ENCODE measurements at places on chromosomes 3 and 15.

GRCh38 chr3:128001576-128001975, 50.7 kb upstream of the SEC61A1 start:
- DNase-seq, result no peak

DNA sequence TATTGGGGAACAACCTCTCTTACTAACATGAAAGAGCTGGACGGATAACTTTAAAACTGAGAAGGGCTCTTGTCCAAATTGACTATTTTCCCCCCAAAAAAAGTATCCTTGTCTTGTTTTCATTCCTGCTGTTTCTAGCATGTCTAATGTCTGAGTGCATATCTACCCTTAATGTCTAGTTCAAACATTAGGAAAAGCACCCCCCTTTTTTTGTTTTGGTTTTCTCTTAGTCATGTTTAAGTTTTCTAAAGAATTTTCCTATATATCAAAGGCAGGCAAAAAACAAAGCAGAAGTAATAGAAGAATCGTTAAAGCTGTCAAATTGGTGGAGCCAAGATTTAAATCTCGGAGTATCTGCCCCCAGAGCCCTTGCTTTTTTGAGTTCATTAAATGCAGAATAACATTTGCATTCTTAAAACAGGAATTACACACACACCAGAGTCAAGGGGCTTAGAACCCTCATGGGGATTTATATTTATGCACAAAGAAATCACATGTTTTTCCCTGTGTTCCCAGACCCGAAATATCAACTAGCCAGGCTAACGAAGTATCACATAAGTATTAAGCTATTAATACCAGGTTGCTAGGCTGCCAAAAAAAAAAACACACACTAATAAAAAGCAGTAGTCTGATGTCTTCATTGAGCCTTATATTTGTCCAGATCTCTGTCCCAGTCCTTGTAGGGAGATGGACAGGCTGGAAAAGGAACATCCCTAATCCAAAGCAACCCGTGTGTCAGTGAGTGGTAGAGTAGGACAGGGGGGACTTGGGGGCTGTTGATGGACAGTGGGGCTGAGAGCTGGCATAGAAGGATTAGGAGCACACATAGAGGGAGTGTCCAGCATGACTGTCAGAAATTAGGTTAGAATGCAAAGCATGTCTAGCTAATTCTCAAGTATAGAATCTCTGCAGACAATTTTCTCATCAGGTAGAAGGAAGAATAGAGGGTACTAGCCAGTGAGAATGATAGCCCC, 103.6 kb upstream of the BFSP2 start:
- no peak for DNase-seq

- no peak for DNase-seq
Measured at GRCh38 chr15:49832511-49832910, 211.7 kb downstream of the DTWD1 start.

DNA sequence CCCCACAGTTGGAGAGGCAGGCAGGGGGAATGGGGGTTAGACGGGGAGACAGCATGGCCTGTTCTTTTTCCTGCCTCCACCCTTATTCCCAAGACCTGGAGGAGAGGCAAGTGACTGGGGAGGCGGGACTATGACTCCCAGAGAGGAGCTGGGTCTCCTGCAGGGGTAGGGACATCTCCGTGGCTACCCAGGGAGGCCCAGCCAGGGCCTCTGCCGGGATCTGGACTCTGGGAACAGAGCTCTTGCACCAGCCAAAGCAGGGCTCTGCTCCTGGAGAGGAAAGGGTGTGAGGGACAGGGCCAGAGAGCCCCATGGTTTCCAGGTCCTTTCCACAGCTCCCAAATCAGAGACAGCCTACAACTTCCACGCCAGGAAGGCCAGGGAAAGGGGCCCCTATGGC, 22.8 kb downstream of the CFAP100 start:
- no peak for DNase-seq

GRCh38 chr3:86815880-86816279, 175.1 kb downstream of the VGLL3 start:
- no peak for DNase-seq

- DNase-seq, result no peak
Measured at GRCh38 chr15:82398785-82399184, 30.8 kb upstream of the GOLGA6L9 start.

GRCh38 chr15:52002351-52002750, 16.7 kb upstream of the MAPK6 start:
- no peak for DNase-seq

- no peak for DNase-seq
Measured at GRCh38 chr15:81642451-81642990, 268.5 kb upstream of the TMC3 start.

DNA sequence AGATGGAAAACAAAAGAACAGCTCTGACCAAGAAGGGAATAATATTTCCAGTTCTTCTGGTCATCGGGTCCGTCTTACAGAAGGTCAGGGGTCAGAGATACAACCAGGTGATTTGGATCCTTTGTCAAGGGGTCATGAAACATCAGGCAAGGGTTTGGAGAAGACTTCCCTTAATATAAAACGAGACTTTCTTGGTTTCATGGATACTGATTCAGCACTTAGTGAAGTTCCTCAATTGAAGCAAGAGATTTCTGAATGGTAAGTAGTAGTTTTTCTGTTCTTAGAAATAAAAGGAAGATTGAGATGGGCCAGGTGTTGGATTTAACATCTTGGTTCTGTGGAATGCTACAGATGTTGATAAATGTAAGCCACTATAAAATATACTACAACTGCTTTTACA, 9.5 kb downstream of the MGA start:
- DNase-seq, result no peak

GRCh38 chr3:148711981-148712666, 14.4 kb downstream of the AGTR1 start:
- DNase-seq, result no peak

GRCh38 chr3:98897701-98898100, 3.8 kb downstream of the DCBLD2 start:
- DNase-seq, result no peak

- DNase-seq, result no peak
Measured at GRCh38 chr3:129718201-129718600, 111.7 kb upstream of the PLXND1 start.

DNA sequence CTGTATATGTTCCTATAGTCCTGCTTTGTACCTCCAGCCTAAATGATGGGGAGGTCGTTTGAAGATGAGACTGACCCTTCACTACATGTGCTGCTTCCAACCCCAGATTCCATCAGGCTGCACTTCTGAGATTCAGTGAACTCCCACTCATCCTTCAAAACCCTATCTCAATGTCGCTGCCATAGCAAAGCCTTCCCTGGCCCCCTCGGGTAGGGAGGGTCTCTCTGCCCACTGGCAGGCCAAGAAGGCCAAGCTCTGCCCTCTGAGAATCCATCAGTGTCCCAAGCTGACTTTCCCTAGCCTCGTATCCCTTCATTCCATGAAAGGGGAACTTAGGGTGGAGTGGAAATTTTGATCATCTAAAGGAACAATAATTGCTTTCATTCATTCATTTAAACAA, 35.4 kb downstream of the TPRA1 start:
- DNase-seq, result no peak

- no peak for DNase-seq
Measured at GRCh38 chr3:81965696-81966095, 204.3 kb upstream of the GBE1 start.

GRCh38 chr15:90190606-90191343, 10.4 kb upstream of the SEMA4B start:
- DNase-seq, result no peak

DNA sequence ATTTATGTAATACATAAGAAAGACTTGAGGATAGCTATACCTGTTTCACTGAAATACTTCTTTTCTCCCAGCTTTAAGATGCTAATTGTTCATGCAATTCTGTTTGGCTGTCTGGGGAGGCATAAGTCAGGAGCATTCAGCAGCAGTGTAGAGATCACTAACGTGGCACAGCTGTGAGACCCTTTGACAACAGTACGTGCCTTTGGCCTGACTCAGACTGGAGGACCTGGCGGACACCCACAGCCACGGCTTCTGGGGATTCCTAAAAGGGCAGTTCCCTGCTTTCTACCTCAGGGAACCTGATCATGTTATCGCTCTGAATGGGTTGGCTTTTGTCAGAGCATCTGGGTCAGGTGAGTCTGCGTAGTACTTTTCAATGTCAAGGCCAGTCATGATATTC, 295.0 kb upstream of the ICE2 start:
- DNase-seq, result no peak

GRCh38 chr15:49372366-49372765, 50.7 kb upstream of the FGF7 start:
- no peak for DNase-seq

DNA sequence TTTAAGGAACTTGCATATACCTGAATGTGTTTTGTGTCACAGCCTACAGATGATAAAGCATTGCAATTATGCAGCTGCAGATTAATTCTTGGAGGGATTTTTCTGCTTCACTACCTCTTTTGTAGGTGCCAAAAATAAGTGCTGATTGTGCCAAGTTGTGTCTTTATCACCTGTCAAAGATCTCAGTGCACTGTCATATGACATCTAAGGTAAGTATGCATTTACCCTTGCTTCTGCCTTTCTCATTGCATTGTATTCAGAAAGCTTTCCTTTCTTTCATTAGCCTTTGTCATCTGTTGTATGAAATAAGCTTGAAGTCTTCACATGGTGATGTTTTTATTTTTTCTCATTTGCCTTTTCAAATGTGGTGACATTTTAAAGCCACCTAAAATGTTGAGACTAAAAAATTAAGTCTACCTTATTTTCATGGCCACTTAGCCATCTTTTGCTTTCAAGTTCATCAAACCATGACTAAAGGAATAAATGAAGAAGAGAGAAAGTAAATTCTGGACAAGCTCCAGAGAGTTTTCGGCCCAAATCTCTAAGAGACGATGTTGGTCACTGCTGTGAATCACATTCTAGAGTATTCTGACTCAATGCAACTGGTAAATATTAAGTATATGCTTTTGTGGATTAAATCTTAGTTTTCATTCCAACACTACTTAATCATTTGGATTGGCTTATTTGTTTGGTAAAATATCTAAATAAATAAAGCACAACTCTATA, 381.8 kb upstream of the EPHA3 start:
- no peak for DNase-seq

DNA sequence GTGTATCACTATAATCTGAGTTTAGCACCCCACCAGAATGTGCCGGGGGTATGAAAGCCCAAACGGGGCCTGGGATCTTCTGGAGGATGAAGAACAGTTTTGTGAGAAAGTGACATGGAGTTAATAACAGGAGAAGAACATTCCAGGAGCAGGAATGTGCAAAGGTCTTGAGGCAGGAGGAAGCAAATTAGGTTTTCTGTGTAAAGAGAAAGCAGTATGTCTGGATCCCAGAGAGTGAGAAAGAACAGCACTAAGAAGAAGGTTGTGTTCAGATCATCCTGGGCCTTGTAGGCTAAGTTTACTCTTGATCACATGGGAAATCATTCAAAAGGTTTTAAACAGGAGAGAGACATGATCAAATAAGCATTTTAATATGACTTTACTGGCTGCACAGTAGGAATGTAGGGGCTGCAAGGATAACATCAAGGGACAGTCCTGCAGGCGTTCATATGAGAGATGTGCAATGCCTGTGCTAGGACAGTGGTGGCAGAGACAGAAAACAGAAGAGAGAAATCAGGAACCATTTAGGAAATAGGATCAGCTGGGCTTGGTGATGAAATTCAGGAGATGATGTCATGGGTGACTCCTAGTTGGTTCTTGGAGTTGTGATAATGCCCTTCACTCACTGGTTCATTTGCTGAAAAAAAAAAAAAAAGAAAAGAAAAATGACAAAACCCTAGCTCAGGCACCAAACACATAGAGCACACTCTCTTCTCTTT, 113.5 kb downstream of the TNIK start:
- DNase-seq, result no peak

DNA sequence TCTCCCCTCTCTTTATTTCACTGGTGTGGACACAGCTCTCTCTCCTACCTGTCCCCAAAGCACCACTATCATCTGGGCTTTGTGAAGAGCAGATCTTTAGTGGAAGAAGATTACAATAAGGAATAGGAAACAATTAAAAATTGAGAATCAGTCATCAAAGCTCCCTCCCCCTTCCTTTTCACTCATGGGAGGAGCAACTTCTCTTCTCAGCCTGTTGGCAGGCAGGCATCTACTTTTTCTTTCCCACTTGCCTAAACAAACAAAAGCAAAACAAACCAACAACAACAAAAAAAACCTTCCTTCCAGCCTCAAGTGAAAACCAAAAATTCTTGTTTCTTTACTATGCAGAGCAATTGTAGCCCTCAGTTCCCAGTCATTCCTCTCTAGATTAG, 125.5 kb upstream of the BHLHE40 start:
- DNase-seq, result no peak

GRCh38 chr15:90227336-90227735, 6.4 kb downstream of the CIB1 start:
- DNase-seq, result no peak

DNA sequence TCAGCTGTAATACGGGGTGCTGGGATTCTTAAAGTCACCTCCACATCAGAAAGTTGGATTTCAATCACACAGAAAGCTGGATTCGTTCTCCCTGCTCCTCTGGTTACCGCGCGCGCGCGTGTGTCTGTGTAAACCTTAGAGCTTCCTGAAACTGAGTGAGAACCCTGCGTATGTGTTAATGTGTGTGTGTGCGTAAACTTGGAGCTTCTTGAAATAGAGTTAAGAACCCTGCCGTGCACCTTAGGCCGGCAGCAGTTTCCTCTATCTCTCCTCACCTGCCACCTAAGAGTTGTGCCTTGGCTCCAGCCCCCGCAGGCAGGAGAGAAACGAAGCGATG, 531 bp downstream of the LZTFL1 start:
- DNase-seq, result no peak

DNA sequence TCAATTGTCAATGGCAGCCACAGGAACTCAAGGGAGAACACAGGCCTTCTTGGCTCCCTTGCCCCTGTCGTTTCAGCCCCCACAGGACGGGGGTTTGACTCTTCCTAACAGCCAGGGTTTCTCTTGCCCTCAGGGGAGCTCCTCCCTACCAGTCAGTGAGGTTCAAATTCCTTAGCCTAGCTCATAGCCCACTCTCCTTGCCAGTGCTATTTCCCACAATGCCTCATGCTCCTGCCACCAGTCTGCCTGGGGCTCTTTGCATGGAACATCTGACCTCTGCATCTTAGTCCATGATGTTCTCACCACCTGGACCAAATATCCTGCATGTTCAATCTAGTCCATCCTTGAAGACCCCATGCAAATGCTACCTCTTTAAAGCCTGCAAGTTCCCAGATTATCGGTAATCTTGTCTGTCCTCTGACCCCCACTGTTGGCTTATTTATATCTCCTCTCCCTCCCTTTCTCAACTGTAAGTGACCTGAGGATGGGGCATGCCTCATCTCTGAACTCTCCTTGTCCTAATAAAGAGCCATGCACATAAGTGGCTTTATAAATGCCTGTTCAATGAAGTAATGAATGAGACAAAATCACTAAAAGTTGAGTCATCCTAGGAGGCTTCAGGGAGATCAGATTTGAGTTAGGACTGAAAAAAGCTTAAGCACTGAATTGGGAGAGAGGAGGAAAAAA, 78.0 kb downstream of the MYO1E start:
- DNase-seq, result no peak

DNA sequence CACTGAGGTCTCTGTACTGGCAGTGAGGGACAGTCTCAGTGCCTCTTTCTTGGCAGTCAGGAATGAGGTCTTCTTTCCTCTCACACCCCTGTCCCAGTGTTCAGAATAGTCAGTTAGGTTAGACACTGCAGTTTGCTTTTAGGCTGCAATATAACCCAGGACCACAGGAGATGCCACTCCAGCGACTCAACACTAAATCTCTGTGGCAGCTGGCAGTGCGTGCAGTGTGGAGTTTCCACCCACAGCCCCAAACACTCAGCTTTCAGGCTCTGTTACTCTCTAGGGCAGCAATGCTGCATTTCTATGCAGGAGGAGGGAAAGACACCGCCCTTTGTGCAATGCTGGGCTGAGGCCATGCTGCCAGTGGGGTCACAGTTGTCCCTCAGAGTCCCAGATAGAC, 150.2 kb upstream of the SUCLG2 start:
- no peak for DNase-seq

- DNase-seq, result no peak
Measured at GRCh38 chr3:33037471-33037870, 59.5 kb downstream of the GLB1 start.

GRCh38 chr3:13708871-13709595, 160.1 kb downstream of the FBLN2 start:
- DNase-seq, result no peak

Data from T-helper 2 cell (primary cell).